Epithelial cell of proximal tubule (primary cell): ENCODE measurements at places on chromosomes 5 and 9. TPM values are rescaled to one million over a fixed set of nuclear protein-coding genes. Genes with fewer than 3 reads are reported as not detected.

The PCDHB11 gene
- total RNA-seq, result 0.06 and 0.07 TPM in 2 replicates

The ATOSB gene
- 14.0 and 27.7 TPM in 2 replicates for total RNA-seq

The PPP3R2 gene
- not detected in 2 replicates for total RNA-seq

The NUP188 gene
- total RNA-seq, result 37.6 and 67.3 TPM in 2 replicates

The TMEM171 gene
- total RNA-seq, result 2.8 and 10.6 TPM in 2 replicates

The C5orf58 gene
- not detected in 2 replicates for total RNA-seq

The MEF2C gene
- 1.6 and 6.3 TPM in 2 replicates for total RNA-seq

The WHRN gene
- total RNA-seq, result 1.7 and 5.2 TPM in 2 replicates
